Cardiac atrium fibroblast (primary cell): ENCODE measurements at places on chromosomes 3 and 15. TPM values are rescaled to one million over a fixed set of nuclear protein-coding genes. Genes with fewer than 3 reads are reported as not detected.

ADAMTS17 gene
- total RNA-seq = 0.90 and 1.5 TPM in 2 replicates

UBA7 gene
- 21.7 and 27.5 TPM in 2 replicates for total RNA-seq

CTSH gene
- 0.49 and 12.6 TPM in 2 replicates for total RNA-seq

CCDC13 gene
- 0.72 TPM in 1 of 2 replicates, not detected in the other for total RNA-seq

ESYT3 gene
- total RNA-seq = under 0.01 and 0.16 TPM in 2 replicates

LRRC3B gene
- total RNA-seq = not detected in 2 replicates

HIGD1A gene
- total RNA-seq = 127 and 167 TPM in 2 replicates

PLXNA1 gene
- total RNA-seq = 43.0 and 47.8 TPM in 2 replicates

TAGLN3 gene
- total RNA-seq = not detected in 2 replicates

ITGA11 gene
- total RNA-seq = 20.6 and 30.9 TPM in 2 replicates

PLA1A gene
- not detected in 2 replicates for total RNA-seq

SHF gene
- total RNA-seq = 1.6 and 1.8 TPM in 2 replicates
